GM23248 (cell line): ENCODE measurements at places on chromosomes 11 and 22. TPM values are rescaled to one million over a fixed set of nuclear protein-coding genes. Genes with fewer than 3 reads are reported as not detected.

The SLC6A5 gene
- not detected in 2 replicates for total RNA-seq

The CERK gene
- 45.1 and 45.4 TPM in 2 replicates for total RNA-seq

The MS4A4A gene
- not detected in 2 replicates for total RNA-seq

The NLRP14 gene
- not detected in 2 replicates for total RNA-seq

DNA sequence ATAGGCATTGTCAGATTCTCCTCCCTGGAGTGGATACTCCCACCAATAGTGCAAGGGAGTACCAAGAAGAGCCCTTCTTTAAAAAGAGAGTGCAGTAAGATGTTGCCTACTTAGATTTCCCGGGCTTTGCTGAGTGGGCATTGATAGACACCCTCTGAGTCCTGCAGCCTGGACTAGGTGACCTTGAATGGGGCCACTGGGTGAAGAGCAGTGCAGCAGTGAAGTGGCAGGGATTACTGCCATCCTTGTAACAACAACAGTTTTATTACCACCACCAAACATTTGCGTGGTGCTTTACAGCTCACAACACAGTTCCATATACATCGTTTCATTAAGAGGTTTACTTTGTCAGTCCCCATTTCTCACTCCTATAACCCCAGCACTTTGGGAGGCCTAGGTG is 59.4 kb downstream of the MICAL2 start:
- no peak for DNase-seq

- no peak for DNase-seq
Measured at GRCh38 chr22:49619301-49619700, 208.4 kb downstream of the BRD1 start.
